ENCODE measurements at places on chromosomes 6 and 20.

DNA sequence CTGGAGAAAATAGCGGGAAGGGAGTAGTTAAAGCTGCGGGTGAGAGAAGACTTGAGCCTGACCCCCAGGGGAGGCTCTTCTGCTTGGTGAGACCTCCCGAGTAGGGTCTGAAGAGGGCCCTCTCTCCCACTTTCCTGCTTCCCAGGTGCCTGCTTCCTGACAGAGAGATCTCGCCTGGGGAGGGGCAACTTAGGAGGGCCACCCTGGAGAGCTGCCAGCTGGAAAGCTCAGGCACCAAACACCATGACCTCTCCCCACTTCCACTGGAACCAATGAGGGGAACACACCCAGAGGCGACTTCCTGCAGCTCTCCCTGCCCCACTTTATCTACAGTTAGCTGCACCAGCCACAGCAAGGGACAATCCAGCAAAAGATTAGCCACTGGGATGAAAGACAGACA, 208.0 kb downstream of the TBXT start:
- no peak for DNase-seq

DNA sequence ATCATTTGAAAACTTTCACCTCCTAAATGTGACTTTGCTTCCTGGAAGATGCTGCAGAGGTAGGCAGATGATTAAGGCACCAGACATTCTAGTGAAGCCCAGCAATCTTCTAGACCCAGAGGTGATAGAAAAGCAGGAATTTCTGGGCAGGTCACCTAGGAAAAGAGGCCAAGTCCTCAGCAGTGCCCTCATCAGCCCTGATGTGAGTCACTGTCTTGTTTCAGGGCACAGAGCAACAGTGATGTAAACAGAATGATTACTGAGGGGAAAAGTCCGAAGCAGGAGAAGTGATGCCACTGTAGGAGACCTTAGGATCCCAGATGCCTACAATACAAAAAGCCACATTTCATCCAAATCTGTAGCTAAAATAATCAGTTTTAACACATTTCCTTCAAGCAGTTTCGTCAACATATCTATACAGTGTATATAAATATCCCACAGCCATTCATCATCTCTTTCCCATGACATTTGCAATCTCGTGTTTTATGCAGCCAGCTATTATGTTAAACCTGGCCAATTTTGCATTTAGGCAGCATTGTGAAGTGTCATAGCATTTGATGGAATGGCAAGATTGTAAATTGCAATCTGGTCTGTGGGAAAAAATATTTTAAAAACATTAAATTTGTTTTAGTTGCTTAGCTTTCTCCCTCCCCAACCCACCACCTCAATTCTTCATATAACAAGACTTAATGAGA, 401.2 kb upstream of the RNF217 start:
- no peak for DNase-seq

DNA sequence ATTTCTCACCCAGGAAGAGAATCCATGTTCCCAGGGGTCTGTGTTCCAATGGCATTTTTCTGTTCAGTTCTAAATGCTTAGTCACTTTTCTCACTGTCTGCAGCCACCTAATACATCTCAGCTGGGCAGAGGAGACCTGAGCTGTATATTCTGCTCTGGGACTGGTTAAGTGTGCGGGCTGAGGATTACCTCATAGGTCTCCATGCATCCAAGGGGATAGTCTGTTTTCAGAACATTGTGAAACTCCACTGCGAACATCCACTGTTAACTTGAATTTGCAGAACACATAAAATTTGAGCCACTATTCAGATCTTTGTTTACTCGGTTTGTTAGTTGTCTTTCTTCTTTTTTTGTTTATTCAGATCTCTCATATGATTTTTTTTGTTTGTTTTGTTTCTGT, 947.1 kb downstream of the TFAP2A start:
- no peak for DNase-seq

DNA sequence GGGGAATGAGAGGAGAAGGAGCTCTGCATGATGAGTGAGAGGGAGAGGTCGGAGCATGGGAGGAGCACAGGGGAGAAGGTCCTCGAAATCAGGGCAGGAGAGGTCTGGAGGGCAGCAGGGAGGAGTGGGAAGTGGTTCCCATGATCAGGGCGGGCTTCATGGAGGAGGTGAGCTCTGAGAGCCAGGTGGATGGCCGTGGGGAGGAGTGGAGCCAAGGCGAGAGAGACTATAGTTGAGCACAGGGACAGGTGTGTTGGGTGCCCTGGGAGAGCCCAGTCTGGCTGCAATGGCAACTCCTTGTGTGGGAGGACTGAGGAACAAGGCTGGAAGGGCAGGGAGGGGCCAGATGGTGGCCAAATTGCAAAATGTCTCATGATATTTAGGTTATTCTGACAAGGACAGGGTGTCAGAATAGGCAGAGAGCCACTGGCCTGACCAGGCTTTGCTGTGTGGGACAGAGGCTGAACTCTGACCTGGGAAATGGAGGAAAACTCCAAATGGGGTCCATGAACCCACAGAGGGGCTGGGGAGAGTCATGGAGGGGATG, 21.4 kb downstream of the TTBK1 start:
- no peak for DNase-seq

GRCh38 chr6:104771258-104771832, 88.4 kb downstream of the HACE1 start:
- DNase-seq: no peak

DNA sequence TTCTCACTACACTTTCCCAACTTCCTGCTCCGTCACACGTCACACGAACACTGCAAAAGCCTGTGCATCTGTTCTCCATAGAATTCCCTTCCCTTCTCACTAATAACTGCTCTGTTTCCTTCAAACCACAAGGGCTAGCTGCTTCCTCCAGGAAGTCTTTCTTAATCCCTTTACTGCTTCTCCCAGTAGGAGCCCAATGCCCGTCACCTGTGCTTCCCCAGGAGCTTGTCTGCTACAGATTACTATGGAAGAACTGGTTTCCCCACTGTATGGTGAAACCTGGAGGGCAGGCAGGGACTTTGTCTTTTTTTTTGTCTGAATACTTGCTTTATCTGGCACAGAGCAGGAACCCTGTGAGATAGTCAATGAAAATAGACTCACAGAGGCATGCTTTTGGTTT, 444.7 kb upstream of the MAP3K7 start:
- DNase-seq: no peak

DNA sequence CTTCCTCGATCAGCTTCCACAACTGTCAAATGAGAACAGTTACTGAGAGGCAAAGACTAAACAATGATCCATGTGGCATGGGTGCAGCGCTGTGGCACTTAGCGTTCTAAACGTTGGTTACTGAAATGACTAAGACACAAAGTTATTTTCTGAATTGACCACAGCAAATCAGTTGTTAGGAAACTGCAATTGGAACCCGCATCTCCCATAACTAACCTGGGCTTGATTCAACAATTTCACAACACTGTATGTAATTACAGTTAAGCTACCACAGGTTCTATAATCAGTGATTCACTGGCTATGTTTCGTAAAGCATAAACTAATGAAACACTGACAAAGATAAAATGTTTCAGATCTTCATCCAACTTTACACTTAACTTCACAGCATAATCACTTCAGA, 12.5 kb downstream of the WDR27 start:
- DNase-seq: no peak

DNA sequence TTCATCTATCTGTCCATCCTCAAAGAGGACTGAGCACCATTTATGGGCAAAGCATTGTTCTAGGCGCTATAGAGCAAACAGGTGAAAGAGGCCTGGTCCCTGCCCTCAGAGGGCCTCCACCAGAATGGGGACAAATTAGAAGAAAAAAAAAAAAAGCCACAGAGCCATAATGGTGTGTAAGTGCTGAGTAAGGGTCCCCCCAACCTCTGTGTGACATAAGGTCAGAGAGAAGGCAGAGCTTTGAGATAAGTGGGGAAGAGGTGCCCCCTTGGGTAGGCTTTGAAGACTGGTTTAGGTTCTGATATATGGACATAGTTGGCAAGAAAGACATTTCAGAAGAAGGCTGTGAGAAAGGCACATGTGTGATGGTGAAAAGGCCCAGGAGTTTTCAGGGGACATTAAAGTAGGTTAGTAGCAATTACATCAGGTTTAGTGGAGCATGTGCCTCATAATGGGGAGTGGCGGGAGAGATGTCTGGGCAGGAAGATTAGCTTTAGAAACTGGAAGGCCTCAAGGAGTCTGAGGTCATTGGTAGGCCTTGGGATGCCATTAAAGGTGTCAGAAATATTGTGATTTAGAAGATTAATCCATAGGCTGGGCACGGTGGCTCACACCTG, 15.3 kb upstream of the ZBTB9 start:
- DNase-seq: no peak

DNA sequence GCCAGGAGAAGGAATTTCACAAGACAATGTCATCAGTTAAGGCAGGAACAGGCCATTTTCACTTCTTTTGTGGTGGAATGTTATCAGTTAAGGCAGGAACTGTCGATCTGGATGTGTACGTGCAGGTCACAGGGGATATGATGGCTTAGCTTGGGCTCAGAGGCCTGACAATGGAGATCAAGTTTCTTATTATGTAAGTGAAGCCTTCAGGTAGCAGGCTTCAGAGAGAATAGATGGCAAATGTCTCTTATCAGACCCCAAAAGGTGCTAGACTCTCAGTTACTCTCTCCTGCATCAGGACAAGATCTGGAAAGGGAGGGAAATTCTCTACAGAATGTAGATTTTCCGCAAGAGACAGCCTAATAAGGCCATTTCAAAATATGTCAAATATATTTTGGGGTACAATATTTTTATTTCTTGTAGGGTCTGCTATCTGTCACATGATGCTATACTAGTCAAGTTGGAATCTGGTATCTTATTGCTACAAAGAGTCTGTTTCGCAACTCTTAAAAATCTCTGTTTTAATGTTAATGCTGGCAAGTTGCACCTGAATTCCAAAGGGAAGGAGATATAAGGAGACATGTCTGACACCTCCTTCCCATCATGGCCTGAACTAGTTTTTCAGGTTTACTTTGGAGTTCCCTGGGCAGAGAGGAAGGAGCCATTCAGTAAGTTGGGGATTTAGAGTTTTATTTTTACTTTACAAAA, 48.8 kb downstream of the TRDN start:
- DNase-seq: no peak

DNA sequence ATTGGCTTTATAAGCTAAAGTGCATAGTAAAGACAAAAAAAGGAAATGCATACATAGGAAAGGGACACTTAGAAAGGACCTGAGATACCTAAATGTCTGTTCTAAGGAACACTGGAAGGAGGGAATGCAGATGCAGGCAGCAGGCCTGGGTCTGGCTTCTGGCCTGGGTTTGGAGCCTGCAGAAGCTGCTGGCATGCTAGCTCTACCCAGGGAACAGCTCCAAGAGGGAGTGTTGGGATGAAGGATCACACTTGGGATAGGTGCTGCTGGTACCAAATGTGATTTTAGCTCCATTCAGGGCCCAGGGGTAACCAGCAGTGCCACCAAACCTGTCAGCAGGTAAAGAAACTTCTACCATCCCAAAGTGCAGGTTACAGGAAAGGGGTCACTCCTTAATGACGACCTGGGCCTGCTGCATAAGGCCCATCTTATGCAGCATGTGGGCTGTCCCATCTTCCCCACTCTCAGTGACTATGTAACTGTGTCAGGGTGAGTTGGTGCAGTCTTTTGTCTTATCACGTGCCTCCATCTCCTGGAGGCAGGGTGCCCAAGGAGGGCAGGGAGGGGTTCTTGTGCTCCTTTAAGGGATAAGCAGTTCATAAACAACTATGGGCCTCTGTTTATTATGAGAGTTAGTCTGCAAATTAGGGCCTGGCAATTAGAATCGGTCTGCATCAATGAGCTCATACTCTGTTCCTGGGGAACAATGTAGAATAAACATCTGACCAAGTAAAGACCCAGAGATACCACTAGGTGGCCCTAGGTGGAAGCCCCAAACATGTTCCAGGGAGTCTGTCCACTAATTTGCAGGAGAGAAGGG, 26.9 kb downstream of the DDX27 start:
- no peak for DNase-seq

DNA sequence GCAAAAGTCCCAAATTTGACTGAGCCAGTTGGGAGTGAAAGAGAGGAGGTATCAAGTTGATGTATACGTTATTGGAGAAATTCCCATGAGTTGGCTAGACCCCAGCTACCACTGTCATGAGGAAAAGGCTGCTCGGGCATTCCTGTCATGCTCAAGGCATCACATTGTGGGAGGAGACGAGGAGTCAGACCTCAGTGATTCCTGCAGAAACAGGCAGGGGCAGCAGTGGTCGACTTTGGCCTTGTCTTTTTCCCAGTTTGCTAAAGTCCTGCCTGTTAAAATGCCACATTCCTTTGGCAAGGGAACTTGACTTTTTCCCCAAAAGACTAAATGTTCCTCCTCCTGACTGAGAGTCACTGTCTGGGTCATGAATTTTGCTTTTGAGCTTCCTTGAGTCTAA, 295.5 kb upstream of the HS3ST5 start:
- no peak for DNase-seq

- DNase-seq: no peak
Measured at GRCh38 chr6:100177956-100178355, 183.9 kb upstream of the MCHR2 start.

- DNase-seq: no peak
Measured at GRCh38 chr6:119543332-119543731, 193.8 kb upstream of the MAN1A1 start.

DNA sequence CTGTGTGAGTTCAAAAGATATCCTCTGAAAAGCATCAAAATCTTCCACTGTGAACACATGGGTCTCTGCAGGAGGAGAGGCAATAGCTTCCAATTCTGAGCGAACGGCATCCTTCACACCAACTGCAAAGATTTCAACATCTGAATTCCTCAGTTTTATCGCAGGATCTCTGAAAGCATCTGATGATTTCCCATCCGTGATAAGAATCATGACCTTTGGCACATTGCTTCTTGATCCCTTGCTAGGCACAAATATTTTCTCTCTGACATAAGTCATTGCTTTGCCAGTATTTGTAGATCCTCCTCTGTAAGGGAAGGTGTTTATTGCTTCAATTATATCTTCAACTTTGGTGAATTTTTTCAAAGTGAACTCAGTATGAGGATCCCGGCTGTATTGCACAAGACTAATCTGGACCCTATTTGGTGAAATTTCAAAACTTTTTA, 22.7 kb downstream of the COL12A1 start:
- no peak for DNase-seq

GRCh38 chr6:134822920-134823709, 126.8 kb downstream of the ALDH8A1 start:
- DNase-seq: no peak

- no peak for DNase-seq
Measured at GRCh38 chr6:14142063-14142450, 24.5 kb downstream of the CD83 start.

DNA sequence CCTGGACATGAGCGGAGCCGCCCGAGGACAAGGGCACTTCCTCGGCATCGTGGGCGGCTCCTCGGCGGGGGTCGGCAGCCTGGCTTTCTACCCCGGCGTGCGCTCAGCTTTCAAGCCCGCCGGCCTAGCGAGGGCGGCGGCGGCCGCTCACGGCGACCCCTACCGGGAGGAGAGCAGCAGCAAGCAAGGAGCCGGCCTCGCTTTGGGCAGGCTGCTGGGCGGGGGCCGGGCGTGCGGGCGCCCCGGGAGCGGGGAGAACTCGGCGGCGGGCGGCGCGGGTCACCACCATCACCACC, 6.7 kb downstream of the PRDM13 start:
- DNase-seq: no peak

GRCh38 chr6:47852727-47853126, 70.9 kb downstream of the OPN5 start:
- DNase-seq: no peak

- DNase-seq: no peak
Measured at GRCh38 chr6:37339741-37340638, 13.8 kb upstream of the RNF8 start.

- DNase-seq: no peak
Measured at GRCh38 chr6:31870385-31870921, 7.8 kb upstream of the NEU1 start.

- no peak for DNase-seq
Measured at GRCh38 chr20:953742-954141, 37.6 kb upstream of the ANGPT4 start.
